ENCODE measurements at places on chromosomes 1 and 21.

GRCh38 chr1:90957497-90957896 lies 64.3 kb downstream of the ZNF644 start:
- no peak for DNase-seq

GRCh38 chr1:52669696-52670095 lies 28.5 kb downstream of the COA7 start:
- peak; percentile 46 for DNase-seq

DNA sequence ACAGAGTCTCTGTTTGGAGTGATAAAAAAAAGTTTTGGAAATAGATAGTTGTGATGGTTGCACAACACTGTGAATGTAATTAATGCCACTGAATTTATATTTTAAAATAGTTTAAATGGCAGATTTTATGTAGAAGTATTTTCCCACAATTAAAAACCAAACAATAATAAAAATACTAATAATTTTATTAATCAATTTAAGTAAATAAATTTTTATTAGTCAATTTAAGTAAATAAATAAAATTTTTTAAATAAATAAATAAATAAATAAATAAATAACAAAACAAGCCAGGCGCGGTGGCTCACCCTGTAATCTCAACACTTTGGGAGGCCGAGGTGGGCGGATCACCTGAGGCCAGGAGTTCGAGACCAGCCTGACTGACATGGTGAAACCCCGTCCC lies 4.9 kb upstream of the KDF1 start:
- no peak for DNase-seq

GRCh38 chr1:202164271-202165037 lies 4.1 kb upstream of the PTPN7 start:
- no peak for DNase-seq

DNA sequence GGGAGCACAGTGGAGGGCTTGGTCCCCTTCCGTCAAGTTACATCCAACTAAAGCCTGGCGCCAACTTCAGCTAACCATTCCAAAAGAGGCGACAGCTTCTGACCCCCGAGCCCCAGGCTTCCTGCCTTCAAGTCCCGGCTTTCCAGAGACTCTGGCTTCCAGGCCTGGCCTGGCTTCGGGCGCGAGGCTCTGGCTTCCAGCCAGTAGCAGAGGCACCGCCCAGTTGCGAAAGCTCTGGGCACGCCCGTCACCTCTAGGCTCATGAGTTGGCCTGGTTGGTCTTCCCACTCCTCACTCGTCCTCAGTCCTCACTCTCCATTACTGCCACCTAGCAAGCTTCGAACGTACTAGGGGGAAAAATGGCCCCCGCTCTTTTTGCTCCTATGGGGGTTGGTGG lies 30.0 kb upstream of the C1orf185 start:
- DNase-seq: no peak

DNA sequence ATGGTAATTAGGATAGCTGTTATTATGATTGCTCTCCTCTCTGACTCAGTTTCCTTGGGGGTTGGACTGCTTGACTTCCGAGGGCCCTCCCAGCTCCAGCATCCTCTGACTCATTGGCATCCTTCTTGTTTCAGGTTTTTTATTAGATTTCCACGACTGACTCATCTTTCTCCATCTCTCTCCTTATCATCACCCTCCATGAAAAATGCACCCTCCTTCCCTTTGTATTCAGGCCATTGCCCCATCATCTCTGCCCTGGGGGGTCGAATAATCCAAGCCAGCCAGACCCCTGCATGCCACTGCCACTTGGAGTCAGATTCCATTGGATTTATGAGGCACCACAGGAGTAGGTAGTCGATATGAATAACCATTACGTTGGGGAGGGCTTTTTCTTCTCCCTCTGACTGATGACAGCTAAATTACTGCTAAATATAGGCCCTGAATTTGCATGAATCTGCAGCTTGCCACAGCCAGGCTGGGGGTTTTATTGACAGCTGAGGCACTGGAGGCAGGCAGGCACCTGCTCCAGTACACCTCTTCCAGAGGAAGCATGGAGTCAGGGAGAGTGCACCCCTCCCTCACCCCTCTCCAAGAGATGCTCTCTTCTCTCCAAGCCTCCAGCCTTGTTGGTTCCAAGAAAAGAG lies 91.7 kb downstream of the C1orf94 start:
- DNase-seq: peak; percentile 98

DNA sequence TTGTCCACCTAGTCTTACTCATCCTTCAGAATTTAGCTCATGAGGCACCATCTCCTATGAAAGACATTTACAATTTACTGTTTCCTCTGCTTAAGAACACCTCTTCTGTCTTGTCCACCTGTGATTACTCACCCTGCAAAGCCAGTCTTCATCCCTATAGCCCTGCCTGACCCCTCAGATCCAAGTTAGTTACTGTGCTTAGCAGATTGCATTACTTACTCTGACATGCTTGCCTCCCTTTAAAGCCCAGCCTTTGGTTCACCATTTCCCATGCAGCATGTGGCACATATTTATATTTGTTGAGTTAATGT lies 60.9 kb upstream of the VCAM1 start:
- DNase-seq: no peak

DNA sequence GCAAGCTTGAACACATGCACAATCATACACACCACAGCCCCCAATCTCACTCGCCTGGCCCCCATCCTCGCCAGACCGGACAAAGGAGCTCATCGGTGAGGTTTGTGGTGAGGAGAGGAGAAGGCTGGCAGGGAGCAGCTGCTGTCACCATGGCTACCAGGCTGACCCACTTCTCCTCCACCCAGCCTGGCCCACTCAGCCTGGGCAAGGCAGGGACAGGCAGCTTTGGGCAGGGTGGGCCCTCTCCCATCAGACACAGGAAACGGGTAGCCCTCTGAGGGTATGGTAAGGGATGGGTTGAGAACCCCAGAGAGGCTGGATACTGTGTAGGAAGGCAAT lies 15.9 kb downstream of the RIMS3 start:
- no peak for DNase-seq

Measured in fibroblast of skin of left biceps (primary cell).